NCI-H1092 treated with DMSO at 0.1 percent for 48 hours (cell line): ENCODE measurements at places on chromosomes 3 and 15.

GRCh38 chr3:157586293-157586692 is 83.1 kb upstream of the VEPH1 start:
- no peak for DNase-seq

DNA sequence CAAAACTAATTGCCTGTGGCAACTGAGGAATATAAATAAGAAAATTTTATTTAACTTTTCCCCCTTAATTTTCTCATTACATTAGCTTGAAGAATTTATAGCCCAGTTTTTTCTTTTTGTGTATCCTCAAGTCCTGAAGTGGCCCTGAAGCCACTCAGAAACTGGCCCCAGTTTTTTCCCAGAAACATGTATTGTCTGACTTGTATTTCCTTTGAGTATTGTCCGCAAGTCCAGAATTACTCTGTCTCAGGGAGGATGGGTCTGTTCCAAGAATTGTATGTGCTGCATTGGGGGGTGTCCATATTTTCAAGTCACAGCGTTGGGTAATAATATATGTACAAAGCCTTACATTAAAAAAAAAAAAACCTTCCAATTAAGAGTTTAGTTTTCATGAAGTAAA is 149.7 kb upstream of the IL12A start:
- no peak for DNase-seq

DNA sequence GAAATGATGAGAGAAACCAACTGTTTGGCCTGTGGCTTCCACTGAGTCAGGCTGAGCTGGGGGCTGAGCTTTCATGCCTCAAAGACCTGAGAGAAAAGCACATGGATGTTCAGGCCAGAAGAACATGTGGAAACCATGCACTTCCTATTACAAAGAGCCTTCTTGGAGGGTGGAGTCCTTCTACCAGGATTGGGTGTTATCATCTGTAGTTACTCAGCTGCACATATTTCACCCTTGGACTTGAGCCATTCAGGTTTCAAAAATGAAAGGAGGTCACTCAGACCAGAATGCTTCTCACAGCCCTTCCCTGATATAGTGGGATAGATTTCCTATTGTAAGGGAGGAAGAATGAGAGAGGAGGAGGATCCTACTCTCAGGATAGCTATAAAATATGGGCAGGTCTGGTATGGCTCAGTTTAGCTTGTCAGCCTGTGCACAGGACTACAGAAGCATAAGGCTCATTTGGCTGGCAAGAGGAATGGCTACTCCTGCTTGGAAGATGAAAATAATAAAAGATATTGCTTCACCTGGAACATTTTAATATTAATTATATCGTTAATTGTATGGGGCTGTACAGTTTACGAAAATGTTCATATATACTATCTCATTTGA is 173.6 kb upstream of the TMC3 start:
- no peak for DNase-seq

DNA sequence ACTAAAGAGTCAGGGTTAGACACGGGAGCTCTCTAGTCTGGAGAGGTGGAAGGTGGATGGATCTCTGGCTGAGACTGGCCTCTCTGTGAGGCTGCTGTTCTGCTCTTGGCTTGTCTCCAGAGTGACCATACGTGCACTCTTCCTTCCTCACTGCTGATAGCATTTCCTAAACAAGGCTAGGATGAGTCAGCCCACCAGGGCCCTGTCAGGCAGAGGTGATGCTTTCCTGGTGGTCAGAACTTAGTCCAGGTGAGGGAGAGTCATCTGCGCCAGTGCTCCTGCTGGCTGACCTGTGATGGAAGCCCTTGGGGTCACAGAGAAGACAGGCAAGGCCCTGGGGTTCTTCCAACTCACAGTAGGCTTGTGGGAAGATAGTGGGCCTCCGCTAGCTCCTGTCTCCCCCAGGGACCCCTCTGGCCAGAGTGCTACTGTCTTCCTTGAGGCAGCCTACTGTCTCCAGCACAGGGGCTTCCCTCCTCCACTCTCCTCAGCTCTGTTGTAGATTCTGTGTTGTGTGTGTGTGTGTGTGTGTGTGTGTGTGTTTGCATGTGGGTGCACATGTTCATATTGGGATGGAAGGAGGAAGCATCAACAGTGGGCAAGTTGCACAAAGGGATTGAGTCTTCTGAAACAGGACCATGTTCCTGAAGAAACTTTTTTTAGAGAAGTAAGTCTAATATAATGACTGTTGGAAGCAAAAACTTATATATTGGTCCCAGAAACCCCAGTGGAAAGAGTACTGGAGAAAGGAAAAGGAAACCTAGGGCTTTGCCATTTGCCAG is 16.5 kb downstream of the ALPK3 start:
- no peak for DNase-seq

GRCh38 chr3:88005066-88005465 is 53.7 kb downstream of the CGGBP1 start:
- no peak for DNase-seq

- no peak for DNase-seq
Measured at GRCh38 chr15:45304711-45305110, 52.7 kb downstream of the SLC28A2 start.

DNA sequence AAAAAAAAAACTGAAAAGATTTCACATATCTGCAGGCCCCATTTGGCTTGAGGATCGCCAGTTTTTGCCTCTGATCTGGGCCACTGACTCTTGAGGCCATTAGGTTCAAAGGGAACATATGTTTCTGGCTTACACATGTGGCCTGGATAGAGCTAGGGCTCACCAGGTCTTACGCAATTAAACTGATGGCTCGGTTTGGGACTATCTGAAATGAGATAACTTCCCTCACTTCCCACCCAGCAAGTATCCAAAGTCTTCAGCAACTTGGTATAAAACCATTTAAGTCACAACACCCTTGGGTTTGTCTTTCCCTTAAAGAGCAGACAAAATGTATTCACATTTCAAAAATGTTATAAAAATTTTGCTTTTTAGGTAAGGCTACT is 36.3 kb downstream of the LRIG1 start:
- no peak for DNase-seq

GRCh38 chr3:133527081-133527715 is 46.3 kb upstream of the CDV3 start:
- peak; percentile 6 for DNase-seq

- no peak for DNase-seq
Measured at GRCh38 chr3:144105542-144105941, 133.9 kb downstream of the DIPK2A start.

GRCh38 chr3:86792316-86792715 is 198.6 kb downstream of the VGLL3 start:
- DNase-seq: no peak

DNA sequence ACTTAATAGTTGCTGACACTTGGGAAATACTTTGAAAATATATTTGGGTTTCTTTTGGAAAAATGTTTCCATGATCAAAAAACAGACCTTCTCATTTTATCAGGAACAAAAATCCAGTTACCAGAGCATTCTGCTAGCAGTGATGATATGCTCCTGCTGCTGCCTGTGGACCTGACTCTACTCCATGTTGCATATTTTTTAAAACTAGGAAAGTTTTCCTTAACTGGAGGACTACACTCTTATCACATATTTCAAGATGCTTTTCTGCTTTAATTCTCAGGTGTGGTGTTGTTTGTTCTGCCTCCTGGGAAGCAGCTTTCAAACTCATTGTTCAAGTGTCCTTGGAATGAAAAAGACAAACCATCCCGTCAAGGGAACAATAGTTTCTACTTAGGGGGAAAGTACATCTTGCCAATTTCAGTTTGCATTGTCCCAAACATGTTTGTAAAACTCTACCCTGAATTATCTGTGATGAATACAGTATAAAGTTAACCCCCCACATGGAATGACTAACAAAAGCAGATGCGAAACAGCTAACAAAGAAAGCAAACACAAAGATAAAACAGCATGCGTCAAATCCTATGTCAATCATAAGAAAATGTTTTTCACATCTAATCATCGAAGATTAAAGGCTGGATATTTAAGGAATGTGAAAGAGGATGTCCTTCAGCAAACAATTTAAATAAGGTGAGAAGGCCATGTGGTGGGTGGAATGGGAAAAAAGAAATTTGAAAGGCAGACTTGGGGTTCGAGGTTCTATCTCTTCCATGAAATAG is 40.1 kb upstream of the PSMD6 start:
- DNase-seq: no peak

DNA sequence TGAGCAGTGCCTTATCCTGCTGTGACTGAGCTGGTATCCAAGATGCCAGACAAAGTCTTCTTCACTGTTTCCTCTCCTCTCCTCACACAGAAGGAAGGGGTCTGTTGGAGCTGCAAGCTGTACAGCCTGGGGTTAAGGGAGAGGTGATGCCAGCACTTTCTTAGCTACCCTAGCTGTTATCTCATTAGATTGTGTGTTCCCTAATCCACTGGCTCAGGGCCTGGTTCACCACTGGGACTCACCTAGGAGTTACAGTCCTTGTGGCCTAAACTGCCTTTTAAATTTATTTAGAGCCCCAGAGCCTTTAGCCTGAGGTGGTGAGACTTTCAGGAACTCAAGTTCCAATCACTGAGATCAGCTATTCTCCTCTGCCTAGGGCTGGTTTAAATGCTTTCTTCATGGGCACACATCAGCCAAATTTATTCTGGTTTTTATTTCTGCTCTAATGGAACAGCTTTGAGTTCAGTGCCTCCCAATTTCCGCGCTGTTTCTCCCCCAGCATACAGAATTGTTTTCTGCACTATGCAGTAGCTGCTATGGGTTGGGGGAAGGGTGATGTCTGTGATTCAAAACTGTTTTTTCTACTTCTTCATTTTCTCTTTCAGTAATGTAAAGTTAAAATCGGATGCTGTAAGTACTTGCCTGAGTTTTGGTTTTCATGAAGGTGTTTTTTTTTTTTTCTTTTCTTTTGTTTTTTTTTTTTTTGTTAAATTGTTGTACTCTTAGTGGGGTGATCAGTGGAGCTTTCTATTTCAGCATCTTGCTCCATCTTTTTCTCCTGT is 198.8 kb downstream of the DOCK3 start:
- DNase-seq: no peak

GRCh38 chr3:63753567-63753966 is 65.5 kb upstream of the C3orf49 start:
- no peak for DNase-seq

- DNase-seq: no peak
Measured at GRCh38 chr3:160981217-160981938, 123.8 kb downstream of the B3GALNT1 start.

DNA sequence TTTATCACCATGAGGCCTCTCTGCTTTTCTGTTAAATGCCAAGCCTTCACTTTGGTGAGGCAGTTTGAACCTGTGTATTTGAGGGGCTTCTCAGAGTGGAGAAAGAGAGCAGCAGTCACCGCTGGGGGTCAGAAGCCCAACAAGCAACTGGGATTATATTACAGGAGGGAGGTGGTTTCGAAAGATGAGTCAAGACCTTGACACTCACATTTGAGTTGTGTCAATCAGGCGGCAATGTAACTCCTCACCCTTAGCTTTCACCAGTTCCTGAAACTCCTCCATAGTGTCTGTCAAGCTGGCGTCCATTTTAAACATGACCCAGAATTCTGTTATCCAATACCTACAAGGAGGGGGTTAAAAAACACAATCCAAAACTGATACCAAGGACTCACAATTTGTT is 46.5 kb downstream of the RASGRP1 start:
- DNase-seq: no peak

- DNase-seq: no peak
Measured at GRCh38 chr3:28317438-28318022, 31.0 kb upstream of the ZCWPW2 start.

GRCh38 chr3:131216330-131216729 is 165.2 kb upstream of the NUDT16 start:
- DNase-seq: no peak

DNA sequence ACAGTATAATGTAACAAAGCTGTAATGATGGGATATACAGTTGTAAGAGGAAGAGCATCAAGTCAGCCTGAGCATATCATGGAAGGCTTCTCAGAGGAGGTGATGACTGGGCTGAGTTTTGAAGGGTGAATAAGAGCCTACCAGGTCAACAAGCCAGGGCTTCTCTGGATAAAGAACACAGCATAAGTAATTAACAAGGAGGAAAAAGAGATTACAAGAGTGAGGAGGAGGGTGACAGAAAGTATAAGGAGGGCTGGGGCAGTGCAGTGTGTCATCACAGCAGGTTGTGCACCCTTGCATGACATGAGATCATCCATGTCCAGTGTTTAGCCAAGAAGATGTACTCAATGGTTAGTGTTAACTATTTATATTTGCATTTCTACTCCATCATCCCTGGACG is 16.9 kb upstream of the SPATA12 start:
- DNase-seq: no peak

- DNase-seq: no peak
Measured at GRCh38 chr3:108599677-108600409, 10.3 kb downstream of the DZIP3 start.

GRCh38 chr3:172924546-172924945 is 174.0 kb downstream of the ECT2 start:
- no peak for DNase-seq

DNA sequence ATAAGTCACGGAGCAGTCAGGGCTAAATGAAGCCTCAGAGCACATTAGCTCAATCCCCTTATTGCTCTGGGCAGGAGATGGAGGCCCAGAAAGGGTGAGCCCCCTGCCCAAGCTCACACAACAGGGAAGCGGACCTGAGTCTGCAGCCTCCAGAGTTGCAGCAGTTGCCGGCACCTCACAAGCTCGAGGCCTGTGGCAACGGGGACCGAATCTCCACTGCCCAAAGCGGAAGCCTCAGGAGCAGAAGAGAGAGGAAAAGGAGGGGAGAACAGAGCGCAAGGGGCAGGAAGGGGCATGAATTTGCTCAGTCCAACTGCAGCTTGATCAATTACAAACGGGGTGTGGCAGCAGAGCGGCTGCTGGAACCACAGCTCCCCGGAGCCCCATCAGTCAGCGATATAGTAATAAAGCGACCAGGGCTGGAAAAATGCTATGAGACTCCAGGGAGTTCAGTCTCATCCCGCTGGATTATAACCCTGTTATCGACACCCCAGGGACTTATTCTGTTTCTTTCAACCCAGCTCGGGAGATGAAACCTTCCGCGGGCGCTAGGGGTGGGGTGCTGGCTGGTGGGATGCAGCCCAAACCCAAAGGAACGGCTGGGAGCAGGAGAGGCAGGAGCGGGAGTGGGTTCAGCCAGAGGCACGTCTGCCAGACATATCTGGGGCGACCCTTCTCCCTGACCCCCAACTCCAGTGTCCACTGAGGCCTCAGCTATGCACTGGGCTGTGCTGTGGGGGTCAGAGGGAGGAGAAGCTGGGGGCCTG is 219.7 kb upstream of the LINGO1 start:
- no peak for DNase-seq

GRCh38 chr3:9308298-9308990 is 54.4 kb upstream of the THUMPD3 start:
- no peak for DNase-seq

- no peak for DNase-seq
Measured at GRCh38 chr15:74763416-74763815, 14.8 kb downstream of the CYP1A2 start.
